CD4-positive, alpha-beta T cell treated with Interleukin-10 for 1 hour (primary cell): ENCODE measurements at places on chromosomes 16 and 17.
A peak's percentile ranks its signal among the peaks of the same experiment; 100 is the strongest.

DNA sequence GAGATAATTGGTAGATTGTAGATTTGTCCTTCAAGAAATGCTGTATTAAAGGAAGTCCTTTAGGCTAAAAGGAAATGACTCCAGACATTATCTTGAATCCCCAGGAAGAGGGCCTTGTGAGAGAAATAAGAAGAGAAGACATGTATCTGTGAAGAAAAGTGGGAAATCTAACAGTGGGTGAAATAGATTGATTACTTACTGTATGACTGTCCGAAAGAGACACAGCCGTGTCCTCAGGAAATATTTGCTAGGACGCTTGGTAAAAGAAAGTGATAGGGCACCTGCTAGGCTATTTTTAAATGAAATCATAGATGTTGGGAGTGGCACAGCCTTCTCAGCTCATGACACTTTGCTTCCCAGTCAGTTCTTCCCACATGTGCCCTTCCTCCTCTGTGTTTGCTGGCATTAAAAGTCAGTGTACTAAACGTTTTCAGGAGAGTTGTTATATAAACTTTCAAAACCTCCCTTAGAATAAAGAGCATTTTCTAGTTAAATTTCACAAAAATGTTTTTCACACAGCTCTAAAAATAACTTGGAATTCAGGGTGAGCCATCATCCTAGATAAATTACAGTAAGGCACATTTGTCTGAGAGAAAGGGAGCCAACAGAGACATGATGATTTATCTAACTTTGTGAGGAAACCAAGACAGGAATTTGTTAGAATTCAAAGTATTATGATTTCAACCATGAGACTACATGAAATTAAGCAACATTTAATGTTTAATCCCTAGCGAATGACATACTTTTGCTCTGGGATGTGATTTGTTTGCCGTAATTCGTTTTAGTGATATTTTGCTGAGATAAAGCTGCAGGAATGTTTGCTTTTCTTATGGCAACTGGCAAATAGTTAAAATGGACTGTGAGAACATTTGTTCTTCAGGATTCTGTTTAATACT, 35.0 kb downstream of the DHRS7B start:
- DNase-seq, result no peak

DNA sequence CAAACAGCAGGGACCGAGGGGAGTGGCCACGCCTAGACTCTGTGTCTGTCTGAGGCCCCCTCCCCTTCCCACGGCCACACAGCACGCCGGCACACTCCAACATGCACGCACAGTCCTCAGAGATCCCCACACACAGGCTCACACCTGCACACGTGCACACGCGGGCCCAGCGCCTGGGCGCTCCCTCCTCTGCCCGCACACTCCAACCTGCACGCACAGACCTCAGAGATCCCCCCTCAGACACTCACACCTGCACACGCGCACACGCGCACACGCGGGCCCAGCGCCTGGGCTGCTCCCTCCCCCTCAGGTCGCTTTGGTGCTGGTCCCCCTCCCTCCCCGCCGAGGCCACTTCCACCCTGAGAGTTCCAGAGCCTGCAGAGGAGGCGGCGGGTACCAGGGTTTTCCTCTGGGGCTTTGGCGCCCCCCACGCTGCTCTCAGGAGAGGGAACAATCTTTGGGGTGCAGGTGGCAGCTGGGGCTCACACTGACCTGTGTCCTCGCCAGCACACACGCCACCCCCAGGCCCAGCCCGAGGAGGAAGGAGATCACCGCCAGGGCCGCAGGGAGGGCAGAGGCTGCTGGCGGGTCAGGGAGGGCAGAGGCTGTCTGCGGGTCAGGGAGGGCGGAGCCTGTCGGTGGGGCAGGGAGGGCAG, 1.6 kb downstream of the CD7 start:
- peak; percentile 55 for DNase-seq

DNA sequence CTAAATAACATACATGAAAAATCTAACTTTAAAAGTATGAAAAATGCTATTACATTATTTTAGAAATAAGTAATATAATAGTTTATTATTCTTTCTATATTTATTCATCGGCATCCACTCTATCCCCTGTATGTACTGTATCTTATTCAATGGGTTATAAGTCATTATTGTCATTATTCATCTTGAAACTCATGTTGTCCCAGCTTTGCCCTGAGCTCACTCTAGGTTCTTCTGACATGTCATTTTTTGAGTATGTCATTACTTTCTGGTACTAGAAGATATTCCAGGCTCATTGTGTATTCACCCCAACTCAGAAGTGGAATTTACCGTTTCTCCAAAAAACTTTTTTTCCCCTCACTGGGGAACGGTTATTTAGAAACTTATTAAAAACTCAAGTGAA, 53.0 kb upstream of the MNT start:
- no peak for DNase-seq

GRCh38 chr17:30573603-30574175, 96.5 kb downstream of the GOSR1 start:
- no peak for DNase-seq

DNA sequence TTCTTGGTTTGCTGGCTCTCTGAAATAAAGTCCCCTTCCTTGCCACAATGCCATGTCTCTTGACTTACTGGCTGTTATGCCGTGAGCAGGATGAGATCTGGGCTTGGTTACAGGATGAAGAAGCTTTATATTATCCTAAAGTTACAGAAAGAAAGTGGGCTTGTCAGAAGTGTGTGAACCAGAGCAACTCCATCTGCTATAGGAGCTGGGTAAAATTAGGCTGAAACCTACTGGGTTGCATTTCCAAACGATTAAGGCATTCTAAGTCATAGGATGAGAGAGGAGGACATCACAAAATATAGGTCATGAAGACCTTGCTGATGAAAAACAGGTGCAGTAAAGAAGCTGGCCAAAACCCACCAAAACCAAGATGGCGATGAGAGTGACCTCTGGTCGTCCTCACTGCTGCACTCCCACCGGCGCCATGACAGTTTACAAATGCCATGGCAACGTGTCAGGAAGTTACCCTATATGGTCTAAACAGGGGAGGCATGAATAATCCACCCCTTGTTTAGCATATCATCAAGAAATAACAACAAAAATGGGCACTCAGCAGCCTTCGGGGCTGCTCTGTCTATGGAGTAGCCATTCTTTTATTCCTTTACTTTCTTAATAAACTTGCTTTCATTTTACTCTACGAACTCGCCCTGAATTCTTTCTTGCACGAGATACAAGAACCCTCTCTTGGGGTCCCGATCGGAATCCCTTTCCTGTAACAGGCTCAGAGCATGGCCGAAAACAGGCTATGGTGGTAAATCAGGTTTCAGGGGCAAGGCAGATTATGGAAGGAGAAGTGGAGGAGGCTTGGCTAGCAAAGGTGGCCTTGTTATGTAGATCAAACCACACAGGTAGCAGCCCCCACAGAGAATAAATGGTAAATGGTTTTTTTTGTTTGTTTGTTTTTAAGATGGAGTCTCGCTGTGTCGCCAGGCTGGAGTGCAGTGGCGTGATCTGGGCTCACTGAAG, 81.3 kb upstream of the C16orf82 start:
- DNase-seq, result no peak

DNA sequence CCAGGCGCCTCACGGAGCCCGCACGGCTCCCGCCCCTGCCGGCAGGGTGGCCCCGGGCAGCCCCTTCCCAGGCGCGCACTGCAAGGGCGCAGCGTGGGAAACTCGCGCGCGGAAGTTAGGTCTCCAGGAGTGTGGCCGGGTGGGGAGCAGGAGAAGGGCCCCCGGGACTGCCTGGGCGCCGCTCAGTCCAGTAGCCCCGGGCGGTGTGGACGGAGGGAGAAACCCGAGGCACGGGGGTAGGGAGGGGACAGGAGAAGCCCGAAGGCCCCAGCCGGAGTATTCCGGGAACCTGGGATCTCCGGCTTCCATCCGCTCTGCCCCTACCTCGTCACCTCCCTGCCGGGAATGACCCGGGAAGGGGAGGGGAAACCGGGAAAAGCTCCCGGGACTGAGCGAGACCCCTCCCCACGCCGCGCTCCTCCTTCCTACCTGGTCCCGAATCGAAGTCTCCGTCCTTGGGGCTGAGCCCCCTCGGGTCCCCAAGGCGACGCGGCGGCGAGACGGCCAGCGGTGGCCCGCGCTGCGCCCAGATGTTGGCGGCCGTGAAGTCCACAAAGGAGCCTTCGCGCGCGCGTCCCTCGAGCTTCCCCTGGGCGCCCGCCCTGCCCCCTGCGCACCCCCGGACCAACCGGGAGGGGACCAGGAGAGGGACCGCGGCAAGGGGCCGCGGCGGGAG, 418 bp downstream of the SOCS3 start:
- peak; percentile 44 for DNase-seq

- DNase-seq, result no peak
These were observed 3.9 kb downstream of the LPO start for GRCh38 chr17:58242171-58242784.

GRCh38 chr16:85126394-85126704, 14.1 kb upstream of the CIBAR2 start:
- DNase-seq, result no peak

- DNase-seq, result no peak
These were observed 850 bp downstream of the GINS3 start for GRCh38 chr16:58393138-58393504.

DNA sequence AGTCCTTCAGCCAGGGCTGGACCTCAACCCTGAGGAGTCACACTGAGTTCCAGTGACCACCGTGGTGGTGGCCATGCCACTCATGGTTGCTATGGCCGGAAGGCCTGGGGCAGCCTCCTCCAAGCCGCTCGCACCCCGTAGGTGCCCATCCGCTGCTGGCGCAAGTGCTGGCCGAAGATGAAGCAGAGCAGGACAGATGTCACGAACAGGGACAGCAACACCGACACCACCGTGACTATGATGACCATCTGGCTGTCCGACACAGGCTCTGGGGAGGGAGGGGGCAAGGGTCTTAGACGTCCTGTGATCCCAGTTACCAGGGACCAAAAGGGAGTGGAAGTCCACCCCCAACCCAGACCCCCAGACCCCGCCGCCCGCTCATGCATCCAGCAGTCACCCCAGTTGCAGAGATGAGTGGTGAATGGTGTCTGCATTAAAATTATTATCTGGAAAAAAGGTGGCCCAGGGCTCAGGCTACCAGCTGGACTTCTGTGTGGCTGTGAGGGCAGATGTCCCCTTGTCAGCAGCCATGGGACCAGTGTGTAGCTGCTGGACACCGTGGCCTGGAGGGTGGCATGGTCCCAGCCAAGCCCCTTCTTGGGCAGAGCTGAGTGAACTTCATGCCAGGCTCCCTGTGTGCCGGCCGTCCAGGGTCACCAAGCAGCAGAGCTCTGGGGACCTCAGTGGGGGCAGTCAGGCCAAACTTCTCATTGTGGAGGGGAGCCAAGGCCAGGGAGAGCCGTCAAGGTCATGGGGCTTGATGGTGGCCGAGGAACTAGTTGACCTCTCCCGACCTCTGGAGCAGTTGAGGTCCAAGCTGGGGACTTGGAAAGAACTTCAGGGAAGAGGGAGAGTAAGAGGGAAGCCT, 4.7 kb downstream of the PRR29 start:
- DNase-seq, result no peak

DNA sequence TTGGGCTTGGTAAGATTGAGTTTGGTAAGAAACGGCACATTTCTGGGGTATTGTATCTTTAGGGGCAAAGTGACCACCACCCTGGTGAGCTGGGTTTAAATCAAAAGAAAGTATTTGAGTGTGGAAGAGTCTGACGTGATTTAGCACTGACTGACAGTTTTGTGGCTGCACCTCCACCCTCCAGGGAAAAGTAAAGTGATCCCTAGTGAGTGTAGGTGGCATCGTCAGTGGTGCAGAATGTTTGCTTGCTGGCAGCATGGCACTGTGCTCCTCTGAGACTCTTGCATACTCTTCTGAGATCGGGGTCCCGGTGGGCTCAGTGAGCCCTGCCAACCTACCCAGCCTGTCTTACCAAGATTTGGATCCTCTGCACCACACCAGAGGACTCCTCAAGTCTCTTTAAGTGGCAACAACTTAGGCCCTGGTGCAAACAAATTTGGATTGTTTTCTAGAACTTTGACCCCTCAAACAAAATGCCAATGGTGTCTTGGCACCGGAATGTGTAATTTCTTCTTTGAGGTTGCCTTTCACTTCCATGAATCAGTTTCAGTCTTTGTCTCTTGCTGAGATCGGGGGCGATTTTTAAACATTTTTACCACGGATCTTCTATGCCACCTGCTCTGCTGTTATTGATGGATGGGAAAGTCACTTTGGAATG, 2.8 kb downstream of the PRKCB start:
- DNase-seq, result no peak

DNA sequence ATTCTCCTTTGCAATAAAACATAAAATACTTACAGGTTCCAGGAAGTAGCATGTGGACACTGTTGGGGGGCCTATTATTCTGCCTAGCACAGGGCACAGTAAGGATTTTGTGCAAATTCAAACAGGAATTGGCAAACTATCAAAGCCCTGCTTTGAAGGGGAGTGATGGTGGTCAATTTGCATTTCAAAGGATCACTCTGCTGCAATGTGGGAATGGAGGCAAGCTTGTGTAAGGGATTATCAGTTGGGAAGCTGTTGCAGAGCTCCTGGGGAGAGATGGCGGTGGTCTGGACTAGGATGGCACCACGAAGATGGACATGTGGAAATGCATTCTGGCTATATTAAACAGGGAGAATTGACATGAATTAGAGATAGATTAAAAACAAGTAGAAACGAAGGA, 990.7 kb upstream of the RBFOX1 start:
- DNase-seq, result no peak

DNA sequence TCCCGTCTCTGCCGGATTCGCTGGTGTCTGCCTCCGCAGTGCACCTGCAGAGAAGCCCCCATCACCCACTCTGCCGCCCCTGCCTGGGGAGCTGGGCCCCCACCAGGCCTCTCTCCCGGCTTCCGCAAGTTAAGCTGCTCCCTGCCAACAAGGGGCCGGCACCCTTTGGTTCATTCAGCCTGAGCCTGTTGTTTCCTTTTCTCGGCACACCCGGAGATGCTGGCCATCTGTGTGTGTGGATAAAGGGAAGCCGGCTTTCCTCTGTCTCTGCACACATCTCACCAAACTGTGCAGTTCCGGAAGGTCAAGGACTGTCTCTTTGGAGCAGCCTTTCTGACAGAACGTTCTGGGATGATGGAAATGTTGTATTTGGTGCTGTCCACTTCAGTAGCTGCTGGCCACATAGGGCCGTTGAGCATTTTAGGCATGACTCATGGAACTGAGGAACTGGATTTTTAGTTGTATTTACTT, 6.8 kb downstream of the MAPK8IP3 start:
- DNase-seq, result no peak

GRCh38 chr17:80313160-80313829, 52.6 kb downstream of the RNF213 start:
- DNase-seq, result peak; percentile 11

- DNase-seq, result no peak
These were observed 125.0 kb downstream of the SPAG9 start for GRCh38 chr17:50995668-50996067.

DNA sequence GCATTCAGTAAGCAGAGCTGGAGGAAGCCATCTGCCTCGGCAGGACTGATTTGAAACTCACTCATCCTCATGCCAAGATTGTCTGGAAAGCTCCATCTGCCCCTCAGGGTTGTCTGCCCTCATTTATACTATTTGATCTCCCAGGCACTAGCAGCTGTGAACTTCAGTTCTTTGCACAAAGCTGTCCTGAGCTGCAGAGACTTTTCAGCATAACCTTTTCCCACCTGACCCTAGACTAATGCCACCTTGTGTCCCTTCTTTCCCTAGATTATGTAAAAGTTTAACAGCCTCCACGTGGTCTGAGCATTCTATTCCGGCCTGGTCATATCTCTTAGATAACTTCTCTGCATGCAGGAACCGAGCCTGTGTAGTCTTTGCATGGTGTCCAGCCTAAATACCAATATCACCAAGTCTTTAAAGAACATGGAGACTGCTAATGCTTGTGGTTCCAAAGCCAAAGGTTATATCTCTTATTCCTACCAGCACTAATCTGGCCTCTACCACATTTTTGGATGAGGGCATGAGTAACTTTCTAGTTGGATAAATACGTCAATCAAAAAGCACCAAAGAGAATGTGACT, 29.1 kb downstream of the STAT5A start:
- no peak for DNase-seq

GRCh38 chr17:74566132-74566753, 1.1 kb downstream of the CD300H start:
- peak; percentile 28 for DNase-seq
